Camera-type eye (tissue), 1 donor: ENCODE measurements at places on chromosomes 1 and 21. TPM values are rescaled to one million over a fixed set of nuclear protein-coding genes. Genes with fewer than 3 reads are reported as not detected.

The PPFIA4 gene
- total RNA-seq = 15.8 TPM

The LCA5L gene
- 3.8 TPM for total RNA-seq

The LRRC52 gene
- 0.27 TPM for total RNA-seq

The MYBPH gene
- total RNA-seq = 4.5 TPM

The LRRC8D gene
- total RNA-seq = 21.8 TPM

The ST6GALNAC3 gene
- total RNA-seq = 39.9 TPM

The ADGRB2 gene
- 32.9 TPM for total RNA-seq

The OR6N1 gene
- not detected for total RNA-seq

The SLC6A17 gene
- 60.0 TPM for total RNA-seq
